ENCODE measurements at places on chromosomes 7 and 10.

- DNase-seq, result no peak
Observed at GRCh38 chr7:118151671-118152070, 32.3 kb upstream of the LSM8 start.

GRCh38 chr10:96642973-96643372, 56.2 kb upstream of the TM9SF3 start:
- DNase-seq, result peak; percentile 61

- no peak for DNase-seq
Observed at GRCh38 chr7:134435161-134435920, 23.6 kb downstream of the AKR1B1 start.

GRCh38 chr10:65470986-65471385, 1454.8 kb upstream of the LRRTM3 start:
- DNase-seq, result no peak

GRCh38 chr10:77854115-77854514, 72.4 kb downstream of the DLG5 start:
- DNase-seq, result no peak

GRCh38 chr10:125016123-125016522, 74.2 kb downstream of the ZRANB1 start:
- no peak for DNase-seq

DNA sequence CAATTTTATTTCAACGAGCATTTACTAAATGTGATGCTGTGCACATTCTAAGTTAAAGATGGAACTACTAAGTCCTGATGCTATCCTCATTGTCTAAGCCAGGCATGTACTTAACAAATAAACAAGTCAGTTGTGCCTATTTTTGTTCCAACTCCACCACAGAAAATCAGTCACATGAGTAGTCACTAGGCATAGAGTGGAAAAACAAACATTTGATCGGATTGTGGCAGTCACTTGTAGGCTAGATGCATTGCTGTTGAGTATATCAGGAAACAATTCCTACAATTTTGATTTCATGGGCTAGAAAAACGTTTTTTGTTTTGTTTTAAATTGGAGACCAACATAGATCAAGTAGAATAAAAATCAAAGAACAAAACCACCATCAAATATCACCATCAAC, 177.6 kb upstream of the SLC25A13 start:
- DNase-seq, result no peak

DNA sequence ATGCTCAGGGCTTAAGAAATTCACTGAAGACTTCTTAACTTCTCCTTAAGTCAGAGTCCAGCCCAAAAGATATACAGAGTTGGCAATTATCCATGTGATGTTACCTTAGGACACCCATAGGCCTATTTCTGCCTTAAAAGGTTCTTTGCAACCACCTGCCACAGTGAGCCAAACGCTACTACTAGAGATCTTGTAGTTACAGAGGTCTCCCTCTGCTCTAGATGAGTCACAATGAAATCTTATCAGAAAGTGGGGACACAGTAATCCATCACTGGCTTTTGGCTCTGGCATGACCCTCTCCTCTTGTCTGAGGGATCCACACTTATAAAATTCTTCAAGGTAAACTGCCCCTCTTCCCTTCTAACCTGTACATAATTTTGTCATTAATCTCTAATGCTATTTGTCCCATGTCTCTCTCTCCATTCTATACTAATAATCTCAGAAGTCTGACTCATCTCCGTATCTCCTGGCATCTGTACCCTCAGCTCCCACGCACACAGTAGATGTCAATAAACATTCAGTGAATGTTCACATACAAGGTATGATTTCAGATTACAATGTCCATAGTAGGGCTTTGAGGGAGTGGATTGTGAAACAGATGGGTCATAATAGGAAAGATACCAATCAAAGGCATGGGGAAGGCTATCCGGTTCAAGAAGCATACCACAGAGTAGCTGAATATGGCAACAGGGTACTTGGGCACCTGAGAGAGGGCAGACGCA, 112.1 kb downstream of the SGMS1 start:
- no peak for DNase-seq

DNA sequence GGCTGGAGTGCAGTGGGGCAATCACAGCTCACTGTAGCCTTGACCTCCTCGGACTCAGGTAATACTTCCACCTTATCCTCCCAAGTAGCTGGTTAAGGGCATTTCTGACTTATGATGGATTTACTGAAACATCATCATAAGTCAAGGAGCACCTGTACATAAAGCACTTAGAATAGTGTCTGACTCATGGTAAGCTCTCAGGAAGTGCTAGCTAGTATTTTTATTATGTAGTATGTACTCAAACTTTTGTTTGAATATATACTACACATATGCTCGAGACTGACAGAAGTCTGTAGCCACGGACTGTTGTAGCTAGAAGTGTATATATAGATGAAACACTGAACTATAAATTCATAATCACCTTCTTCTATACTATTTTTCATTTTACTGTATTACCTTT, 107.5 kb upstream of the DNAJB12 start:
- no peak for DNase-seq
